ENCODE measurements at places on chromosomes 11 and 22. TPM values are rescaled to one million over a fixed set of nuclear protein-coding genes. Genes with fewer than 3 reads are reported as not detected.

DNA sequence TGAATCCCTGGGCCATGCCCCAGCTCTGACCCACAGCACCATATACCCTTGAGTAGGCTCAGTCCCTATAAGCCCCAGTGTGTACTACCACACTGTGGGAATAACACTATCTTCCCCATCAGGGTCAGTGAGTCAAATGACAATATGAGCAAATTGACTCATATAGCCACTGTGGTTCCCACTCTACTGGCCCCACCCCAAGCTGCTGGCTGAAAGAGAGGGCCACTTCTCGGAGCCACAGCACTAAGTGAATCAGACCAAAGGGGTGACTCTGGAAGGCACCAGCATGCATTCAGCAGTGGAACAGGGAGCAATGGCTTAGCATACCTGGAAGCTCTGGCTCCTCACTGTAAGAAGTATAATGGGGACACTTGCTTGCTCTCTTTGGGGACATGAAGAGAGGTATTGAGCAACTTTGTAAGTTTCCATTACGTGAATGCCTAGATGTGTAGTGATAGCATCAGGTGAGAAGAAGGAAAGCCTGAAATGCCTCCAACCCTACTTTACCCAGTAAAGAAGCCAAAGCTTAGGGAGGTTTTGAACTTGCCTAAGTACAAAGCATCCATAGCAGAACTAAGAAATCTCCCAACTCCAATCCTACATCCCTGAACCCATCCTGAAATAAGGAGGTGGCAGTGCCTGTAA is 13.5 kb downstream of the CD59 start:
- no peak for DNase-seq

Gene KCNA4
- total RNA-seq, result not detected

Gene FZD4
- 7.5 TPM for total RNA-seq

- DNase-seq, result no peak
These were observed 37.7 kb downstream of the NF2 start for GRCh38 chr22:29641042-29641699.

DNA sequence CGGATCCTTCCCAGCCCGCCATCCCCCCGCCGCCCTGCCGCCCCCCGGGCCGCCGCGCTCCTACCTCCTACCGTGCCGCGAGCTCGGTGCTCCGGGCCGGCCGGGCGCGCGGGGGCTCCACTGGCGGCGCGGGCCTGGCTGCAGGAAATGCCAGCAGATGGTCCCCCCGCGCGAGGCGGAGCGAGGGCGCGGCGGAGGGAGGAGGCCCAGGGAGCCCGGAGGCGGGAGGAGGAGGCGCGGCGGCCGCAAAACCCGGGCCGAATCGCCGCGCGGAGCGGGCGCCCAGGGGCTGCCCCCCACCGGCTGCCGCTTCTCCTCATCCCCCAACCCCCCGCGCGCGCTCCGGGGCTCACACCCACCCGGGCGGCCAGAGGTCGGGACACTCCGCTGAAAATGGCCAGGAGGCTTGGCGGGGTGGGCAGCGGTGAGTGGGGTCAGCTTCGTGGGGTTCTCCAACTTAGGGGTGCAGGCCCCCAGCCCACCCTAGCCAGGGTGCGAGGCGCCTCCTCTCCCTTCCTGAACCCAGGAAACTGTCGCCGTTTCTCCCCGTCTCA is at the start of gene OSBPL5:
TSS of gene OSBPL5 (minus strand) at position 159 of the 554 bp plus-strand sequence. CDS start 36,162 bp downstream, outside the sequence.
- no peak for DNase-seq

DNA sequence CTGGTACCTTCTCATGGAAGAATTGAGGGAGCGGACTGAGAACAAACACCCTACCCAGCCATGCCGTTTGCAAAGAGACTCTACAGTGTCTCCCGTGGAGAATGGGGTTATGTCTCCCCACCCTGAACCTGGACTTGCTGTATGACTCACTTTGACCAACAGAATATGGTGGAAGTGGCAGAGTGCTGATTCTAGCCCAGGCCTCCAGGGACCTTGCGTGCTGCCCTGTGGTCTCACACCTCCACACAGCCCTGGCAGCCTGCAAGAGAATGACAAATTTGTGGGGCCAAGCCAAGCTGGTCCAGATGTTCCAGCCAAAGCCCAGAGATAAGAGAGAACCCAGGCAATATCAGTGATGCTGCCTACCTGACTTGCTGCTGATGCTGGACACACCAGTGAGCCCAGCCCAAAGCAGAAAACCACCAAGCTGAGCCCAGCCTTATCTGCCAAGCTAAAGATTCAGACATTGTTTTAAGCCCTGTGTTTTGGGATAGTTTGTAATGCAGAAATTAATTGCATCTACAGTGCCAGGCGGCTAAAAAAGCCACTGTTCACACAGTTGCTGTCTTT is 8.1 kb upstream of the LINC01488 start:
- no peak for DNase-seq

GRCh38 chr11:31903225-31904074 is 92.3 kb upstream of the PAX6 start:
- no peak for DNase-seq

GRCh38 chr22:22196018-22196533 is 48.5 kb upstream of the VPREB1 start:
- no peak for DNase-seq

DNA sequence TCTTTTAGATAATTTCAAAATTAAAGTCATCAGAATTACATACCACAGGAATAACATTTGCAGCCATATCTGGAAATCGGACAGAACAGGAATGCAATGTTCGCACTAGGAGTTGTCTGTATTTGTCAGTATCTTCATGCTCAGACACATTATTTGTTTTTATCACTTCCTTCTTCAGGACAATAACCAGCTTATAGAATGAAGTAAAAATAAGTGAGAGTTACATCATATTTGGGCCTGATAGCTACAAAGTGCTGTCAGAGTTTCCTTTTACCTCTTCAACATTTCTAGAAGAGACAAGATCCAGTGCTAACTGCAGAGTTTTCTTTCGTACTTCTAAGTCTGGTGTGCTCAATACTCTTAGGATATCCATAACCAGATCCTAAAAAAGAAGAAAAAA is 18.9 kb downstream of the COPB1 start:
- DNase-seq, result no peak

DNA sequence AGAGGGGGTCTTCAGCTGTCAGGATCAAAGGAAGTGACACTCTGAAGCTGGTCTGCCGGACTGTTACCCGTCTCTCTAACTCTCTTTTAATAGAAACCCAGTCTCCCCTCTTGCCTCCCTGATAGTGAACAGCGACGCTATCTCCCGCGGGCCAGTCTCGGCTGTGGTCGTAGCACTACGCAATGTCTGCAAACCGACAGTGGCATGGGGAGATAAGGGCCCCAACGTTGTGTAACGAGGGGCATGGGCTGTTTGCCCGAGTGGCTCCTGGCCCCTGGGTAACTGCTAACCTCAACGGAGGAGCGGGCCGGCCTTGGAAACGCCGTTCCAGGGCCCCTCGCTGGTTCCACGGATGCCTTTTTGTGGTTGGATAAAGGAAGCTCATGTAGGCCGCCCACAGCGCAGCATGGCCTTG is 23.3 kb downstream of the ZBTB16 start:
- DNase-seq, result no peak

Gene MEN1
- 28.5 TPM for total RNA-seq

- DNase-seq, result no peak
These were observed 385.9 kb upstream of the ANO5 start for GRCh38 chr11:21806947-21807346.

Data from kidney epithelial cell (primary cell).